ENCODE measurements at places on chromosomes 4 and X.

GRCh38 chrX:9189286-9189685 is 155.4 kb upstream of the FAM9B start:
- DNase-seq: no peak

GRCh38 chrX:153906126-153906917 is 1.8 kb downstream of the AVPR2 start:
- DNase-seq: no peak

GRCh38 chr4:99808260-99808857 is 8.3 kb upstream of the DAPP1 start:
- DNase-seq: peak; percentile 73

DNA sequence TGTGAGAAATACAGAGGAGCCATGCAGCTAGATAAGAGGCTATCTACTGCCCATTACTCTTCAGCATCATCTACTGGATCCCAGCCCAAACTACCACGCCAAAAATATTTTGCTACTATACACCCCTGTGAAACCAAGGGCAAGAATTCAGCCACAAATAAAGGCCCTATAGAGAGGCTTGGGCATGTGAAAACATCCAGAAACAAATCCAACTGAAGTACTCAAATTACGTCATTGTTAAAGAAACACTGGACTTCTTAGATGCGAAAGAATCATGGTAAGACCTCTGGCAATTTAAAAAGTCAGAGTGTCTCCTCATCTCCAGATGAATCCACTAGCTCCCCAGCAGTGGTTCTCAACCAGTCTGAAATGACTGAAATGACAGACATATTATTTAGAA is 12.8 kb downstream of the NDST3 start:
- DNase-seq: no peak

DNA sequence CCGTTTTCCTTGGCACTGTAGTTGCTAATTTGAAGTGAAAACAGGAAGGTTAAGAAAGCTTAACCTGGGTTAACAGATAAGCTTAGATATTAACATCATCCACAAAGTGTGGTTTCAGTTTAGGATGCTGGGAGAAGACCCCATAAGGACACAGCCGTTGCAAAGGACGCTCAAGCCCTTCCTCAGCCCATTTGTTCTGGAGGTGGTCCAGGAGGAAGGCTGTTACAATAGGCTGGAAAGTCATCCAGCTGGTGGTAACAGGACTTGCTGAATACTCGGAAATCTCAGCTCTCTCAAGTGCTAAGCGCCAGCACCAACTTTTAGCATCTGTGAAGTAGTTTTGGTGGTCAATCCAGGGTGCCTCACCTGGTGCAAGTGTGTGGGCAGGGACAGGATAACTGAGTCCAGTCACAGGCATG is 14.2 kb downstream of the CHST7 start:
- no peak for DNase-seq

- no peak for DNase-seq
Measured at GRCh38 chr4:24769571-24769970, 25.8 kb upstream of the SOD3 start.

DNA sequence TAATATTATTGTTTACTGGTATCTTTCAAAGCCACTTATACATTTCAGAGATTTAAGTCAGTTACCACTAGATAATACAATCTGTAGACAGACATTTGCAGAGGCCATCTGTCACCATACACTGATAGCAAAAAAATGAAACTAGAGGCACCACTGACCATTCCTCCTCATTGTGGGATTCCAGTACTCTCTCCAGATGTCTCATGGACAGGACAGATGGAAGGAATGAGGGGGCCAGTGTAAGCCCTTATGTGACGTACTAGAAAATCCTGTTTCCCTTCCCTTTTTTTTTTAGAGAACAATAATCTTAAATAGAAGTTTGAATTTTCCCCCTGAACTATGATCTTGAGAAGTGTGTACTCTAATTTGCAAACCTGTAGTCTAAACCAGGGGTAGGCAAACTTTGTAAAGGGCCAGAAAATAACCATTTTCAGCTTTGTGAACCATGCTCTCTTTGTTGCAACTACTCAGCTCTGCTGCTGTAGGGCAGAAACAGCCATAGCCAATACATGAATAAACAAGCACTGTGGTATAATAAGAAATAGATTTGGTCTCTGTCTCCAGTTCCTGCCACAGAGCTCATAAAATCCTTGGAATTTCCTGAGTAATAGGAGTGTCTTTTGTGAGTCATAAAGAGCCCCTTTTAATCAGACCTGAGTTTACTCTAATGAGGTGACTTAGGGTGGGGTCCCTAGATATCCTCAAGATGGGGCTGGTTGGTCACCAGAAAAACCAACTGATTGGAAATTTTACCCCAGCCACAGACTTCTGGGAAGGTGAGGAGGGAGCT is 90.4 kb downstream of the MOSPD2 start:
- DNase-seq: no peak

Data from activated naive CD4-positive, alpha-beta T cell treated with Interleukin-2 at 50 U/mL for 16 hours (primary cell).